T-helper 1 cell (primary cell): ENCODE measurements at places on chromosomes 6 and 20.
A peak's percentile ranks its signal among the peaks of the same experiment; 100 is the strongest.

GRCh38 chr20:25991051-25991755, 294.6 kb upstream of the ZNF337 start:
- no peak for DNase-seq

DNA sequence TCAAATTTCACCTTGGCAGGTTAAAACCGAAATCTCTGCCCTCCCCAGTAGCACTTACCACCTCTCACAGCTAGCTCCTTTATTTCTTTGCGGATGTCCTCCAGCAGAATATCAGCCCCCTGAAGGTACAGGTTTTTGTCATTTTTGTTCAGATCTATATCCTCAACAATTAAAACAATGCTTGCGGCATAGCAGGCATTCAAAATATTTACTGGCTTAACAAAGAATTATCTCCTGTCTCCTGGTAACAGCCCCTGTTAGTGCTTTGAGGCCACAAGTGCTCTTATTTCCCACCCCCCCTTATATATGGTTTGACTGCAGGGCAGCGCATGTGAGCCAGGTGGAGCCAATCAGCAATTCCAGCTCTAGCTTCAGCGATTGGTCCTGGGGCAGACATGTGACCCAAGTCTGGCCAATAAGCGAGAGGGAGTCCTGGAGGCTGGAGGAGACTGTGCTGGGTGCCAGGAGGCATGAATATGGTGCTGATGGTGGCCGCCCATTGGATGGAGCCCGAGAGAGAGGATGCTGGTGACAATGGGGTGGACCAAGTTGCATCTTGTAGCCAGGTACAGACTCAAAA, 21.0 kb downstream of the SULF2 start:
- no peak for DNase-seq

DNA sequence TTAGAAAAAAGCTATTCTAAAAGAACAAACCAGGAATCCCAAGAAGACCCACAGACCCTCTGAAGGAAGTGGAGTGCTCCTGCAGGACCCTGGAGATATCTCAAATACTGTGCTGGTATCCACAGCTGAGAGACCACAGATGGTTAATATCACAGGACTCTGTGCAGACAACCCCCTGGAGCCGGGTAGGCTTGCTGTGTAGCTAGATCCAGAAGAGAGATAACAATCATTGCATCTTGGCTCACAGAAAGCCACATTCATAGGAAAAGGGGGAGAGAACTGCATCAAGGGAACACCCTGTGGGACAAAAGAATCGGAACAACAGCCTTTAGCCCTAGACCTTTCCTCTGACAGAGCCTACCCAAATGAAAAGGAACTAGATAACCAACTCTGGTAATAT, 689.5 kb downstream of the PHF3 start:
- DNase-seq, result no peak

GRCh38 chr6:151263967-151264366, 24.2 kb downstream of the AKAP12 start:
- no peak for DNase-seq

- no peak for DNase-seq
Measured at GRCh38 chr20:46355778-46356177, 47.5 kb upstream of the CDH22 start.

DNA sequence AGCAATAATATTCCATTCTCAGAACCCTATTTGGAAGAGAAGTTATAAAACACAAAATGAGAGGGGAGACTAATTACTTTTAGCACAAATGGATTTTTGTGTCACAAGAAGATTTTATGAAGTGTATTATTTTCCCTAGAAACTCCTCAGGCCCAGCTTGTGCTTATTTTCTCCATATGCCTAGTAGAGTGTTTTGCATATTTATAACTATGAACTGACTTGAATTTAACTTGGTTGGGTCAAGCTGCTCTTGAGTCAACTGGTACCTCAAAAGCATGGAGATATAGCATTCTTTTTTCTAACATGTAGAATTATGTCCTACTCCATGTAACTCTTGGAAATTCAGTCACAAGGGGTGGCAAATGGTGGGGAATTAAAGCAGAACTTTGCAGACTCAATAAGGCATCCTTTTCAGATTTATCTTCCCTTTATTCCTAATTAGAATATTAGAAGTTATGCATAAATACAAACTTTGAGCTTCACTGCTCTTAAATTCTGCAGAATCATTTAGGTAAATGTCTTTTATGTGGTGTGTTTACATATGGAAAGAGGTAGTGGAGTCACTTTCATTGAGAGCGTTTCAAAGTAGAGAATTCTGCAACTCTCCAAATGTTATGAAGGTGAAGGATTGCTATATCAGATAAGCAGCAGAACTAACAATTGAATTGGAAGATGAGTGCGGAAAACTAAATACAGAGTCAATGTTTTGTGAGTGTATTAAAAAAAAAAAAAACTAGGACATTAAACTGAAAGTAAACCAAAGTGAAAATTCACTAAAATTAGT, 19.1 kb upstream of the CCN2 start:
- no peak for DNase-seq

DNA sequence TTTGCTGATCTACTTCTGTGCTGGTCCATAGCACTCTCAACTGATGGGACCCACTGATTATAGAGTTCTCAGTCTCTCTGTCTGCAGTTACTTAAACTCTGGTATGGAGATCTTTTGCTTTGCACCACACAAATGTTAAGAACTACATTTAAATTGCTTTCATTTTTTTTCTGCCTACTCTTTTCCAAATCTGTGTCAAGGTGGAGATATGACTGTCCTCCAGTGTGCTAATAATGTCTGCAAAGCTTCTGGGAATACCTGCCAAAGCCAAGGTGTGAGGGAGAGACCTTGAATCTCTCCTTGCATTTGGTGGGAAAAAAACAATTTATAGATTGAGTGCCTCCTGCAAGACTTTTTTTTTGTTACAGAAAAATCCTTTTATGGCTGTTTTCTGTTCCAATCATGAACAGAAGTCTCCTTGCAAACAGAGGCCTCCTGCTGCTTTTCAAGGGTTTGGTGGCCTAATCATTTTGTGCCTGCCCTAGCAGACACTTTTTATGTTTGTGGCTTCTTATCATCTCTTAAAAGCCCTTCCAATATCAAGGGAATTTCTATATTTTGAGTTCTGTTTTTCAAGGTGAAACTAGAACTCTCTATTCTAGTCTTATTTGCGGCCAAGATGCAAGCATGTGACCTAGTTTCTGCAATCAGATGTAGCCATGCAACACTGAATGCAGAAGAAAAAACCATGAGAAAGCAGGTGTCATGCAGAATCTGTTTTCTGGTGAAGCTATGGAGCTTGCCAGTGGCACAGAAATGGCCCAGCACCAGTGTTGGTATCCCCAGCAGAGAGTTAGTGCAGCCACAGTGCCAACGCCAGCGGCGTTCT, 23.2 kb upstream of the AKIRIN2 start:
- DNase-seq, result no peak

DNA sequence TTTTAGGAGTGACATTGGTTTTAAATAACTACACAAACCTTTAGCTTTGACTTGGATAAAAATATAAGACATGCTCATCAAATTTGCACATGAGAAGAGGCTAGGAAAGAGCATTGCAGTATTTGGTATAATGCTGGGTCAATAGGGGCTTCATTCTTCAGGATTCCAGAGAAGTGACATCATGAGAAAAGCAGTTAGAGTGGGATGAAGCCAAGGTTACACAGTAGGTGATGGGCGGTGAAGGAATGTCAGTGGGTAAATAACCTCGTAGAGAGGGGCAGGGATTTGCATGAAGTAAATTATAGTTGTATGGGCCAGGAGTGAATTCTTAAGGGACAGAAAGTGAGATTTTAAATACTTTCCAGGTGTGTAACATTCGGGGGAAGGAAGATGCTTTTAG, 216.2 kb downstream of the RFPL4B start:
- no peak for DNase-seq

DNA sequence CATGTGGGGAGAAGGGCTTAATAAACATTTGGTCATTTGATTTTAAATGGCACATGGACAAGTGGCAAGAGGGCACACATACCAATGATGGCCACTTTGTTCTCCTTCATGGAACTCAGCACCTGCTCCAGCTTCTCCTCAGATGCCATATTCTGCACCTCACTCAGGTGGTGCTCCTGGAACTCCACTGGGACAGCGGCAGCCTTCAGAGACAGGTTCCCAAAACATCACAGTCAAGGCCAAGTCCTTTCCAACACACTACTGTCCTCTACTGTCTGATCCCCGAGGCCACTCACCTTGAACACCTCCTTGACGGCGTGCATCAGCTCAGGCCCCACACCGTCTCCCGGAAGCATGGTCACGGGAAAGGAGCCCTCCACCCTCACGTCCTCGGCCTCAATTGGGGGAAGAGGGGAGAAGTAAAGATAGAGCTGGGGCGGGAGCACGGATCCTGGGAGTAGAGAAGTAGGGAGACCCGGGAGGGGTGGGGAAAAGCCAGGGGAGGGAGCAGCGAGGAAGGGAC, 591 bp downstream of the IDH3B start:
- no peak for DNase-seq

DNA sequence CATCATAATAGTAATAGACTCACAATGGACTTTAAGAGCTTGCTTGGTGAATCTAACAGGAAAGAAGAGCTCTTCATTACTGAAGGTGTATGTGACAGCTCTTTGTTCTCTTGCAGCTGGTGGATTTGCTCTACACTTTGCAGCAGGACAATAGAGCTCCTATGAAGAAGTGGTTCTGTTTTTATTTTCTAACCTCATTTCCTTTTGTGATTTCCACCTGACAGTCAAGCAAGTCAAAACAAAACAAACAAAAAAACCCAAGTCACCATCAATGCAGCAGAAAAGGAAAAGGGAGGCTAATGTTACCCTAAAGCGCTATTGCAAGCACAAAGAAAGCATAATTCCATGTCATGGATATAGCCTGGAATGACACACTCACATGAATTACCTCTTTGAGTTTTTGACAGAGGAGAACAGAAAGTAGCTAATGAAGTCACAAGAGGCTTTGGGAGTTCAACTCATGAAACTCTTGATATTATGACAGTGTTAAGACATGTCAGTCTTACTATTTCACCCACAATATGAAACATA, 1188.1 kb downstream of the EPHA7 start:
- DNase-seq, result no peak

GRCh38 chr6:18601516-18602020, 214.4 kb downstream of the RNF144B start:
- DNase-seq, result no peak

DNA sequence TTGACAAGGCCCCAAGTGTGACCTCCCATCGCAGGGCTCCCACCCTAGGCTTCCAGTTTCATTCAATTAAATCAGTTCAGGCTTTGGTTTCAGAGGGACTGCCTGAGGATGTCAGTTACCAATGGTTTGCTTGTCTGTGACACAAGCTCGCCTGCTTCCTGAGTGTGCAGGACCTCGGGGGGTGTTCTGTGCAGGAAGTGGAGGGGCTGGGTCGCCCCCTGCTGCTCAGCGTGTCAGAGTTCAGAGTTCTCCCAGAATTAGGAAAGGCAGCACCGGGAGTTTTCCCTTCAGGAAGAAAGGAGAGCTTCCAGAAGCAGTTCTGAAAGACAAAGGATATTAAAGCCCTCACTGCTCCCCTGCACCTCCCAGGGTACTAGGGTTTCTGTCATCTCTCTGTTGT, 50.8 kb upstream of the TGM3 start:
- DNase-seq, result no peak

DNA sequence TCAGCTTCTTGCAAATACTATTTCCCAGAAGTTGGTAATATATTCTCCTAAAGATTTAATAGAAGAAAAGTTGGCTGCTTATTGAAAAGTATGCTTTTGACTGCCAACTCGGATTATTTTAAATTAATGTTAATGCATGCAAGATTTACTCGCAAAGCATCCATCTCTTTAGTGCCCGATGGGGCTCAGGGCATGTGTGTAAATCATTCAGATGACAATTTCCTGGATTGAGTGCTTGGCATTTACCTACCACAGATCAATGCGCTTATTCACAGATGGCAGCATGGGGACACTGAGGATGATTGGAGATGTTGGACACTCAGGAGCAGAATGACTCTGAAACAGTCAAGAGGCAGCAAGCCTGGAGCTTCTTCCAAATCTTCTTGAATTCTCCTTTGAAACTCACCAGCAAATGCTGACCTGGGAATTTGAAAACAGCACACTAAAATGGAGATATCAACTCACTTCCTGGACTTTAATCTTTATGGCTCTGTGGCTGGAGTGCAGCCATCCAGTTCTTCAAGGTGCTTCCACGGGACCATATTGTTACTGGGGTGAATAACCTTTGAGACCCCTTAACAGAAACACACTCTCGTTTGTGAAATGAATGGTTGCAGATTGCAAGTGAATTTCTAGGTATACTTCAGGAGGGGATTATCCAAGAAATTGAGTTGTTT, 34.1 kb upstream of the TIAM2 start:
- no peak for DNase-seq

- peak; percentile 16 for DNase-seq
Measured at GRCh38 chr6:139161817-139162284, 27.0 kb downstream of the HECA start.

DNA sequence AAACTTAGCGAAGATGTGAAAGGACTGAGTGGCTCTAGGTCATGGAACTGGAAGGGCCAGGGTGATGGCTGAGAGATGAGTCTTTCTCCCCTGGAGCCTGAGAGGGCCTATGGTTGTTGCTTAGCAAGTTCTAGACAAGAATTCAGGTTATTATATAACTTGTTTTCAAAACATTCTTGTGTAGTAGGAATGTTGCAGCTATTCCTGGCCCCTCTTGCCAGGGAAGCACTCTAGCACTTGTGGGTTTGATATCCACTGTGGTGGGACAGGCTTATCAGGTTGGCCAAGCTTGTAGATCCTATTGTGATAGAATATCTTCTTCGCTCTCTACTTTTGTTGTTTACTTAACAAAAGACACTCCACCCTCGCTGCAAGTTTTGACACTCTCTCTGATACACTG, 211.8 kb upstream of the CITED2 start:
- DNase-seq, result no peak

DNA sequence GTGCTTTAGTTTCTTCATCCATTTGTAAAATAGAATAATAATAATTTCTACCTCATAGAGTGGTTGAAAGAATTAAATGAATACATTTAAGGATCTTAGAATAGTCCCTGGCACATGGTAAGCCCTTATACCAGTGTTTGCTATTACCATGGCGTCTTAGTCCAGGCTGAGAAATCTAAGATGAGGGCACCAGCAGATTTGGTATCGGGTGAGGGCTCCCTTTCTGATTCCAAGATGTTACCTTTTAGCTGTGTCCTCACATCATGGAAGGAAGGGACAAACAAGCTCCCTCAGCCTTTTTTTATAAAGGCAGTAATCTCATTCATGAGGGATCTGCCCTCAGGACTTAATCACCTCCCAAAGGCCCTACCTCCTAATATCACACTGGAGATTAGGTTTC, 123.9 kb upstream of the FOXO3 start:
- DNase-seq, result no peak

- no peak for DNase-seq
Measured at GRCh38 chr20:55500130-55500529, 505.2 kb downstream of the CBLN4 start.

DNA sequence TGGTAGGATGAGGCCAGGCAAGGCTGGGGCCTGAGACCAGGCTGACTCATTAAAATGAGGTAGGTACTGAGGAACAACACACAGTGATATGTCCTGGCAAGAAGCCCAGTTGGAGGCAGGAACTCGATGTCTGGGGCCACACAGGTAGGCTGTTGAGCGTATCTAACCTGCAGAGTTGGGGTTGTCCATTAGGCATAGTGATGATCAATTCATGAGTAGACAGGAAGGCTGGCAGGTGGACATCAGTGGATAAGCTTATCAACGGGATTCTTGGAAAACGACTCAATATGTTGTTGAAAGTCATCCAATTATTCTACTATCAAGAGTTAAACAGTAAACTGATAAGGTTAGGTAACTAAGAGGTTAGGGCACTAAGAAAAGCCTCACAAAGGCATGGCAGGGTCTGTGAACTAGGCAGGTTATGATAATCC, 193.2 kb upstream of the COL21A1 start:
- DNase-seq, result no peak

- no peak for DNase-seq
Measured at GRCh38 chr6:43464337-43464736, 9.0 kb upstream of the DLK2 start.
